ENCODE measurements at places on chromosomes 2 and 18.

DNA sequence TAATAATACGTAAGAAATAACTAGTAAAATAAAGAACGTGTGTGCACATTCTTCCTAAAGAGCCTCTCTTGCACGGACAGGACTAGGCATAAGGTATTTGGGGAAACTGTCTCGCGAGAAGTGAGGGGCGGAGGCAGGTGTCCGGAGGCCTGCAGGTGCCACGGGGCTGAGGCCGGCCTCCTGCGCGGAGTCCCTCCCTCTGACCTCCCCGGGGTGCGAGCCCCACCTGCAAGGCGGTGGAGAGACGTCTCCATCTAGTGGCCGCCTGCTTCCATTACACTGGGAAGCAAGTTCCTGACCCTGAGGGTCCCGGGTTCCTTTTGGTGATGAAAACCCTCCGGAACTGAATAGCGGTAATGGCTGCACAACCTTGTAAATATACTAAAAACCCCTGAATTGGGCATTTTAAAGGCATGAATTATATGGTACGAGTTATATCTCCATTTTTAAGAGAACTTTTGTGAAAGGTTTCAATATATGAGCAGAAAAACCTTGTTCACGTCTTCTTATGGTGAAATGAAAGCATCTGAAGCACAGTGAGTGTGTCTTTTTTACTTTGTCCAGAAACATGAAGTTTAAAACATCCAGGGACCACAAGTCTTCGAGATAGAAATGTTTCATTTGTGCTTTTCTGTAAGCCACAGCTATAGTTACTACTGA, 35.5 kb upstream of the CTDP1 start:
- DNase-seq = no peak

DNA sequence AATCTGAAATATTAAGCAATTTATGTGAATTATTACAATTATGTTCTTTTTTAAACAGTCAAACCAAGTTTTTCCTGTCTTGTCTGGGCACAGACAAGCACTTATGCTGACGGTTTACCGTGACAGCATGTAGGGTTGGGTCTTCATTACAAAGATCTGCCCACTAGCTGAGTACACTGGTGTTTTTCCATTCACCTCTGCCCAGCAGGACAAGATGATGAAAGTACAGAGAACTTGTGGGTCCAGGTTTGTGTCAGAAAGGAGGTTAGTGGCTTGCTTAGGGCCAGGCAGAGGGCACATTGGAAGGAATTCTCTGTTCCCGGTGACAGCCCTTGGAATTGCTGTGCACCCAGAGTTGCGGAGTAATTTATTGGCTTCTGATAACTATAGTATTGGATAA, 14.0 kb downstream of the NABP1 start:
- DNase-seq = no peak

- DNase-seq = no peak
Measured at GRCh38 chr2:20111311-20112131, 60.1 kb upstream of the LAPTM4A start.

GRCh38 chr2:75453384-75454240, 107.1 kb downstream of the EVA1A start:
- peak; percentile 9 for DNase-seq

- no peak for DNase-seq
Measured at GRCh38 chr2:200065477-200065876, 110.1 kb downstream of the MAIP1 start.

DNA sequence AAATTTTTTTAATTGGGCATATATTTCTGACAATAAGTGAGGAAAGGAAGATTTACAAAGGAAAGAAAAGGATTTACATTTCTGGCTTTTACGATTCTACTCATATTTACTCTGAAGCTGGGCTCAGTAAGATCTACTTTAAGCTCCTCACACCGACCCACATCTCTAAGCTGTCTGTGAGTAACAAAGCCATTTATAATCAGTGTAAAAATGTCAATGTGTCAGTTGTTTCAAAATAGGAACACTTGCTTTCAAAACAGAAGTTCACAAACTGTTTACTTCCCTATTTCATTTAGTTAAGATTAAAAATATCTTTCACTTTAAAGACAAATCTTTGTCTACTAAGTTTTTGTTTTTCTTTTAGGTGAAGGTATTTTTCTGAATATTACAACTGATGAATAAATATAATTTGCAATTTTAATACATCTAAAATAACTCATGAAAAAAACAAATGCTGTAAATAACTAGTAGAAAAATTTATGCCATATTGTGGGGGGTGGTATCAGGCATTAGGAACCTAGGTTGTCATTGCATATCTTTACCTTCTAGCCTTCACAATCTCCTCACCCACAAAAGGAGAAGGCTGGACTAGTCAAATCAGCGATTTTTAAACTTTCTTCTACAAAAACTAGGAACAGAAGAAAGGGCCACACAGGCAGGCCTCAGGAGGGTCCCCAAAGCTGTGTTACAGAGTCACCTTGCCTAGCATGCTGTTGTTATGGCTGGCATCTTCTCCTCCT, 64.5 kb downstream of the TMEM131 start:
- no peak for DNase-seq

DNA sequence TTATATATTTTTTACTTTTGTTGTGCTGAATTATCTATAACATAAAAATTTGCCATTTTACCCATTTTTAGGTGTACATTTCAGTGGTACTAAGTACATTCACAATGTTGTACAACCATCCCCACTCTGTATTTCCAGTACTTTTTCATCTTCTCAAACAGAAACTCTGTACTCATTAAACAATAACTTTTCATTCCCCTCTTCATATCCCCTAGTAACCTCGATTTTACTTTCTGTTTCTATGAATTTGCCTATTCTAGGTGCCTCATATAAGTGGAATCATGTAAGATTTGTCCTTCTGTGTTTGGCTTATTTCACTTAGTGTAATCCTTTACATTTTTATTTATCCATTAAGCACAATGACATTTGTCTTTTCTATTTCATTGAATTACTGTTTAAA, 51.3 kb downstream of the GTF2A1L start:
- no peak for DNase-seq

DNA sequence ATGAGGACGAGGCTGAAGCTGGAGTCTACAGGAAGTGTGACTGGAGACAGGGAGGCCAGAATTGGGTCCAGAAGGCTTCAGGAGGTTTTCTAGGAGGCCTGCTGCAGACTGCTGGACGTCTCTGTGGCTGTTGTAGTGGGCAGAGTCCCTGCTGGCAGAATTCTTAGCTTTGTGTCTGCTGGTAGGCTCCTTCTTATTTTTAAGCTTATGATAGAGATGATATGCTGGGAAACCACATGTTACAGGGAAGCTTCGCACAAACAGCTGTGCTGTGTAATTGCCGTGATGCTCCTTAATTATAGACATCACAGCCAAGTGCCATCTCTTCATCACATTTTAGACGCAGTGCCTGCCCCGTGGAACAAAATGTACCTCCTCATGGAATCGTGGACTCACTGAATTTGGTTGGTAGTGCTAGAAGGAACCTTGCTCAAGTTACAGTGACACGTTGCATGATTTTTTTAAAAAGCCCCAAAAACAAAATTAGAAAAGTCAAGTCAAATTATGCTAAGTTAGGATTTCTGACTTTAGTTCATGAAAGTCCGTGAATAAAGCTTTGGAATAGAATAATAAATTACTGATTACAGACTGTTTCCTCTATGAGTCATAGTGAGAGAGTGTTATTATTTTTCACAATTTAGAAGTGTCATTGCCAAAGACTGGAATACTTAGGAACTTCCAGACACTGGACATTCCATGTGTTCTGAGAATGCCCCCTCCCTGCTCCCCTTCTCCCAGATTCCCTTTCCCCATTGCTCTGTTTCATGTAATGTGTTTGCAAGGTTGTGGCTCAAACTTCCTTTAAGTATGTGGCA, 144.1 kb downstream of the FHOD3 start:
- no peak for DNase-seq

GRCh38 chr2:72300147-72300684, 152.6 kb upstream of the CYP26B1 start:
- no peak for DNase-seq

- no peak for DNase-seq
Measured at GRCh38 chr2:24816884-24817283, 23.7 kb downstream of the CENPO start.

DNA sequence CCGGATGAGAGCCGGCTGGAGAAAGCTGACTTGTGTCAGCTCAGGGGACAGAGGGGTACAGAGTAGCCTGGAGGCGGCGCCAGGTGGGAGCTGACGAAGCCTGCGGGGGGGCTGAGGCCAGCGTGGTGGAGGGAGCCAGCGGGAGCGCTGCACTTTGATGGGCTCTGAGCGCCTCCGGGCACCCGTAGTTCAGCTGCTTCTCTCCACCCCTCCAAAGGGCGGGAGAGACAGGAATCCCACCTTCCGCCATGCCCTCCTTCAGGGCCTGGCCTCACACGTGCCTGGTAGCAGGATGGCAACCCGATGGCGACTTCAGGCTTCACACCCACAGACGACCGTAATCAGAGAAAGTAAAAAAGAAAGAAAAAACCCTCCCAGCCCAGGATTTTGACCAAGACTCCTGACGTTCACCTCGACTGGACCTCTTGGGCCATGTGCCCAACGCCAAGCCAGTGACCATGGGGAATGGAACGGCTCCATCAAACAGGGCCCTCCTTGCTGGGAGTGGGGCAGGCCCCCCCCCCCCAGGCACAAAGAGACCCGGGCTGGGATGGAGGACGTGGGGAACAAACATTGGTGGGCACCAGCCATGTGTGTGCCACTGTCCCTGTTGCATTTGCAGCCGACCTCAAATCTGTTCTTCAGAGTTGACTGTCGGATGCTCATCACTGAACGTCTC, 60.7 kb upstream of the ASAP2 start:
- DNase-seq = no peak

DNA sequence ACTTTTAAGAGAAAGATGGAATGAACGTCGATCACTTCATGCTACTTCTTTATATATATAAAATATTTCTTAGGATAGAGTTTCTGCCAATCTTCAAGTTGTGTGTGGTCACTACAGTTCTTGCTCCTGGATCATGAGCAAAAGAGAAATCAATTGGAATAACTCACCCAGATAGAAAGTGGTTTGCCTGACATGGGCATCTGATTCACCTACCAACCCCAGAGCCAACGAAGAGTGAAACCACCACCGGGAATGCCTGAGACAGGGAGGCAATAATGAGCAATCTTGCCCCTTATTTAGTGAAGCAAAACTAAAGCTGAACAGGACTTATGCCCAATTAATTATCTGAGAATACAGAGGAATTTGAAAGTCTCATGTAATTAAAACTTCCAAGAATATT, 250.2 kb upstream of the REG3G start:
- DNase-seq = no peak

DNA sequence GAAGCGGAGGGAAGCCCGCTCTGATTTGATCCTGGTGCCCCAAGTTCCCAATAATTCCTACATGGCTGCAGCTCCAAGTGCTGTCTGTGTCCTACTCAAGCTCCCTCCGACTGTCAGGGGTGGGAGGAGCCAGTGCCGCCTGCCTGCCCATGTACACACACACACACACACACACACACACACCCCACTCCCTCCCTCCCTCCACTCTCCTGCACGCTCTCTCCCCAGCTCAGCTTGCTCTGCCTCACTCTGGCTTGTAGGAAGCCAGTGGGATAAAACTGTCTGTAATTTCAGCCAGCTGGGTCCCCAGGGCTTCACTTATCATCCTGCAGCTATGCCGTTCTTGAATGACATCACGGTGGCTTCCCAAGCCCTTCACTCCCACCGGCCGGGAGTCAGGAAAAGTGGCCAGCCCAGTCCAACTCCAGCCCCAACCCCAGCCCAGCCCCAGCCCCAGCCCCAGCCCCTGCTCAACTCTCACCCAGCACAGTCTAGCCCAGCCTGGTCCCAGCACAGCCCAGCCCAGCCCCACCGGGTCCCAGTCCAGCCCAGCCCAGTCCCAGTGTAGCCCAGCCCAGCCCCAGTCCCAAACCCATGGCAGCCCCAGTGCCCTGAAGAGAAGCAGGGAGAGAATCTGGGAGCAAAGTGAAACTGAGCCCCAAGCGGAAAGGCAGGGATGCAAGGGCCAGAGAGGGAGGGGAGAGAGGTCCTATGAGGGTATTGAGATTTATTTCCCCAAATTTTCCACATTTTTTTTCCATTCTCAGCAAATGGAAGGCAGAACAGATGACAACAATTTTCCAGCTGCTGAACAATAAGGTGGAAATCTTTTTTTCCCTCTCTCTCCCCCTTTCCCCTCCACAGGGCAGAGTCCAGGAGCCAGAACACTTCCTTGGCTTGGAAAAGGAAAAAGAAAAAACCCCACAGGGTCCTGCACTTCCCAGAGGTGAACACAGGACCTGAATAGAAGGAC, 144.0 kb downstream of the TNS1 start:
- peak; percentile 93 for DNase-seq

DNA sequence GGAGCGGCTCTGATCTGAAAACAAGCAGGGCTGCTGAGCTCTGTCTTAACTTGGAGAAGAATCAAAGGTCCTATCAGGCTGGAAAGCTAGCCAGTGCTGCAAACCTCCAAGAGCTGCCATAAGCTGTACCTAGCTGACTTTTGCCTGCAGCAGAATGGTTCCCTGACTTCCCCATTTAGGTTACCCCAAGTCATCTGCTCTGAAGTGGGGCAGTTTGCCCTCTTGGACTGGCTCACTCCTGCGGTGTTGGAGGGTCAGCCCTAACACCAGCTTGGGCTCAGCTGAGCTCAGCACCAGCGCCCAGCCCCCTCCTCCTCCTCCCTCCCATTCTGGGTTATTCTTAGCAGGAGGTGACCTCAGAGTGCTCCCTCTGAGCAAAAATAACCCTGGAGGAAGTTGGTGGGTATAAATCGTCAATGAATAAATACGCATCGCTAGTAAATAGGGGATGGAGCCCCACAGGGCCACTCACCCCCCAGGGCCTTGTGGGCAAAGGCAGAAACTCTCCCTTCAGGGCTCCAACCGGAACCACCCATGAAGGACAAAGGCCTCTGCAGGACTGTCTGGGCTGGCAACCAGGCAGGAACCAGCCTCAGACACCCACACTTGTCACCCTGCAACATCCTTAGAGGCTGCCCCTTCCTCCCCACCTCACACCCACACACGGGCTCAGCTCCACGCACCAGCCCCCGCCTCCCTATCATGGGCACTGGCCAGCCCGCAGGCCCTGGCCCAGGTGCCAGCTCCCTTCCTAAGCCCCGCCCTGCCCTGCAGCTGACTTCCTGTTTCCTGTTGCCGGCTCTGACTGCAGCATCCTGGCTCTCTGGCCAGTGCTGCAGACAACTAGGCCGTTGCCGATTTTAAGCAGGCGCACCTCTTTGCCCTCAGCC, 46.9 kb downstream of the DNMT3A start:
- DNase-seq = no peak

All from spinal cord (tissue), 10 donors.